CD4-positive, alpha-beta T cell treated with Interleukin-17A for 1 hour (primary cell): ENCODE measurements at places on chromosomes 13 and 19.

DNA sequence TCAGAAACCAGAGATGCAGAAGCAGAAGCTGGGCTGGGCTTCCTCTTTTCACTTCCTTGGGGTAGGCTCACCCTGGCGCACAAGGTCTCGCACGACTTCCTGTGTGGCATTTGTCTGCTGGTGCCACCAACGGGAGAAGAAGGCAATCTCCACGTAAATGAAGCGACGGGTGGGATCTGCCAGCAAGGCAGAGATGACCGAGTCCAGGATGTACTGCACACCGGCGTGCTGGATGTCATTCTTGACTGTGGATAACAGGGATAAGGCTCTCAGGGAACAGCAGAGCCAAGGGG, 1.3 kb downstream of the MAN2B1 start:
- DNase-seq: peak; percentile 68

DNA sequence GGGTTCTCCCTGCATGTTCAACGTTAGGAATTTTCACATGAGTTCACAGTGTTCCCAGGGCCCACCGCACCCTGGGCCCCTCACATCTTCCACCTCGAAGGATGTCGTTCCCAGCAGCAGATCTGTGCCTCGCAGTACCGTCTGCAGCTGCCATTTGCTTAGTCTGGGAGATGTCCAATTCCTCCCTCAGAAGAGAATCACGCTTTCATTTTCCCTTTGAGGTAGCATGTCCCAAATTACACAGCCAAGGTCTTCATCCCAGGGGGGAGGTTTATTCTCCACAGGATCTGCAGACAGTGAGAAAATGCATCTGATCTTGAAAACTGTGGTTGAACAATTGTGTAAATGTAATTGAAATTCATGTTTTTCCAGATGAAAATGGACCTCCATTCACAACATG, 150.2 kb downstream of the DCT start:
- no peak for DNase-seq

- no peak for DNase-seq
These were observed 104.7 kb downstream of the TUBGCP3 start for GRCh38 chr13:112483299-112483698.

DNA sequence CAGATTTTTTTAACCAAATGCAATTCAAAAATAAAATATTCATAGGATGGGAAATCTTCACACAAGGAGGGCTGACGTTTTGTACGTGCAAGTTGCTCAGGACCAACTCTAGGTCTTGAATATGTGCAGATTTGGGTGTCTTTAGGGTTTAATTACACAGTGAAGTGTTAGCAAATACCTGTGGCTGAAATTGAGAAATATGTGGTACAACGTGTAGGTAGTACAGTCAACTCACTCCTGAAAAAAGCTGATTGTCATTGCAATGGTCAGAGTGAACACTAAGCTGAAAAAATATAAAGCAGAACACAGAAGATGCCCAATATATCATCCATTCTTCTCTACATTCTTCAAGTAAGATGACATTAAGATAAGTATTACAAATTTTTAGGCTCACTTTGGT, 314.3 kb downstream of the SLITRK1 start:
- DNase-seq: no peak

DNA sequence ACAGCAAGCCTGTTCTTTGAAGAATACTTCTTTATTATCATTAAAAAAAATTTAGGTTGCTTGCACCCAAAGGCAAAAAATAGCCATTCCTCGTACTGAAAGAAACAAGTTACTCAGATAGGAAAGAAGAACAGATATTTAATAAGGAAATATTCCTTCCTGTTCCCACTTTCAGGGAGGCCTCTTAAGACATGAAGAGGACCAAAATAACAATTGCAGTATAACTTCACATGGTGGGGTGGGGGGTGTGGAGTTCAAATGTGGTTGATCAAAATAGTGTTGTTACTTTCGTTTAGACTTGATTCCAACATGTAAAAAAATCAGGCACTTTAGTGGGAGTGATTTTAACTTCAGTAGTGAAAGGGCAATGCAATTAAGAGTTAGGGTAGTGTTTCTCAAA, 3.6 kb downstream of the RGCC start:
- peak; percentile 38 for DNase-seq

- no peak for DNase-seq
These were observed 46.1 kb upstream of the GPC6 start for GRCh38 chr13:93180356-93180969.
